ENCODE measurements at places on chromosomes 2 and 18.

GRCh38 chr2:1864301-1864980, 120.1 kb upstream of the PXDN start:
- DNase-seq = no peak

DNA sequence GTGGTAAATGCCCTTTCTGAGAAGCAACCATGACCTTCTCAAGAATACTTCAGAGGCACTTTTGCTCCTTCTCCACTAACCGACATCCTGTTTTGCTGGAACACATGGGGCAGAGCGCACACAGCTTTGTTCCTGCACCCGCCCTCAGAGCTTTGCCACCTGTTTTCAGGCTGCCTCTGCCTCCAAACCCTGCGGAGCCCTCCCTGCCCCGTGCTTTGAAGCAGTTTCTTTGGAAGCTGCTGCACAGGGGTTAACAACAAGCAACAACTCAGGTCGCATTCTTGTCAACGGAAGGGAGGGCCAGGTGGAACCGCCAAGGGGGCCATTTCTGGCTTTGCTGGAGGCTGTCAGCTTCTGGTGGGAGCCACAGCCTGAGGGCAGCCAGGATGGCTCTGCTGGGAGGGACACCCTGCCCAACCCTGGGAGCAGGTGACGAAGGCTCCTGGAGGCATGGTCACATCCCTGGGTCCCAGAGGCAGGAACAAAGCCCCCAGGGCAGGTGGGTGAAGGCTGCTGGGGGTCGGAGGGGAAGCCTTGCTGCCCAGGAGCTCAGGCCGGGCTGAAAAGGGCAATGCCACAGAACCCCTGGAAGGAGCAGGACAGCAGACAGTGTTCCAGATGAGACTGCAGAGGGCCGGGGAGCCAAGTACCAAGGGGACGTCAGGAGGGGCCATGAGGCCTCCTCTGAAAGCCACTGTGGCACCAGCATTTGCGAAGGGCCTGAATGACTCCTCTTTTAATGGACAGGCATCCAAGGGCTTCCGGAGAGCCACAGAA, 46.8 kb downstream of the MRPS5 start:
- peak; percentile 70 for DNase-seq

DNA sequence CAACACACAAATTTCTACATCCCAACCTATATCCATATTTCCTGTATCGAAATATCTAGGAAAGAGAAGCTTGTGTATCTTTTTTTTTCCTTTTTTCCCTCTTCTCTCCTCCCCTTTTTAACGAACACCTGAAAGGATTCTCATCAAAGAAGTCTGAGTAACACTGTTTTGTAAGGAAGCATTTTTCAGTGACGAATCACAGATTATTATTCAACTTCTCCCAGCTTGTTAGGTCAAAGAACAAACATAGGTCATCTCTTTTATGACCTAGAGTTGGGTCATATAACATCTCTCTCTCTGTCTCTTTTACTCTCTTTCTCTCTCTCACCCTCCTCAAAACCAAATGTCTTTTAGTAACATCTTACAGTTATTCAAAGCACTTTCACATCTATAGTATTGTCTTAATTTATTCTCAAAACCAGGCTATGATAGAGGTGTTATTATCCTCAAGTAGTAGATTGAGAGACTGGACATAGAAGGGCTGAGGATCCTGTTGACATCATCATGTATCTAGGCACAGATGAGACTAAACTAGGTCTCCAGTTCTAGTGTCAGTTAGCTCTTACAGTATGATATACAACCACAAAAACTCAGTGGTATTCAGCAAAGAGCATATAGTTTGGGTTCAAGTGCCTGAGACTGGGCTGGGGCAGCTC, 80.1 kb upstream of the SPOPL start:
- DNase-seq = no peak

GRCh38 chr2:148814860-148815419, 60.1 kb upstream of the KIF5C start:
- DNase-seq = no peak

DNA sequence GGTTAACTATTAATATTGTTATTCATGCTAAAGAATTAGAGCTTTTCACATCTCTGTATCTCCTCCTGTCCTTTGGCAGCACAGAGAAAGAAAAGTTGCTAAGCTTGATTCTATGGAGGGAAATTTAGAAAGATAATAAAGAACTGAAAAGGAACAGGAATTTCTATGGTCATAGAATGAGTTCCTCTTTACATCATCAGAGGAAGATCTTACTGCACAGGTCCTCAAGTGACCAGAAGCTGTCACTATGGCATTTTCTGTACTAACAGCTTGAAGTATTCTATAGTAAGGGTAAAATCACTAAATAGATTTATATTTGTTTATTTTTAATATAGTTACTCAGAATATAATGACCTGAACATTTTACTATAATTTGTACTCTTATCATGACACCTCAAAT, 6.0 kb upstream of the PRKD3 start:
- no peak for DNase-seq

DNA sequence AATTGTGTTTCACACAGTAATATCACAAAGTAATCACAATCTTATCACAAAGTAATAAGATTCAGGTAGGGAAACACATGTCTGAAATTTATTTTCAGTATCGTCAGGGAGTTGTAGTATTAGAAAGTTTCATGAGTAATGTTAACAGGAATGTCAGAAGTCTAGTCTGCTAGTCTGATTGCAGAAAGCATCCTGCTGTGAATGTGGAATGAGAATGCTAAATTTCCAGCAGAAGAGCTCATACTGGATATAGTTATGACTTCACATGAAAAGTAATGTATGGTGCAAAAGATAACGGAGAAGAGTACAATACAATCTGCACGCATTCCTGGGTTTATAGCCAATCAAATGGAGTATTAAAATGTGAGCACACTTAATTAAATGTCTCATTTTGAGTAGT, 494.7 kb upstream of the SETBP1 start:
- DNase-seq = no peak

DNA sequence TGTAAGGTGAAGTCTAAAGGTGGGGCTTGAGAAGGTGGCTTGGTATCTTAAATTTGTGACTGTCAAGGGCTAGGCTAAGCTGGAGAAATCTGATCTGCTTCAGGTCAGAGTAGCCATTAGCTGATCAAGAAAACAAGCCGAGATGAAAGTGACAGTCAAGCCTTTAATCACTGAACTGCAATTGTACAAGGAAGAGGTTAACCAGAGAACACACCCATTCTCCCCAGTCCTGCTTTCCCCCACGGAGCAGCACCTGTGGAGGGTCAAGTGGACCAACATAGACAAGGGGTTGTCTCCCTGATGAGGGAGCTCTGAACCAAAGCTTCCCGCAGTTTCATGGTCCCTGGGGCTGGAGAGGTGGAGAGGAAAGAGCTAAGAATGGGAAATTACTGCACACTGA, 901.2 kb downstream of the DCC start:
- no peak for DNase-seq

- no peak for DNase-seq
These were observed 200.6 kb downstream of the ZBTB7C start for GRCh38 chr18:48208432-48209140.

DNA sequence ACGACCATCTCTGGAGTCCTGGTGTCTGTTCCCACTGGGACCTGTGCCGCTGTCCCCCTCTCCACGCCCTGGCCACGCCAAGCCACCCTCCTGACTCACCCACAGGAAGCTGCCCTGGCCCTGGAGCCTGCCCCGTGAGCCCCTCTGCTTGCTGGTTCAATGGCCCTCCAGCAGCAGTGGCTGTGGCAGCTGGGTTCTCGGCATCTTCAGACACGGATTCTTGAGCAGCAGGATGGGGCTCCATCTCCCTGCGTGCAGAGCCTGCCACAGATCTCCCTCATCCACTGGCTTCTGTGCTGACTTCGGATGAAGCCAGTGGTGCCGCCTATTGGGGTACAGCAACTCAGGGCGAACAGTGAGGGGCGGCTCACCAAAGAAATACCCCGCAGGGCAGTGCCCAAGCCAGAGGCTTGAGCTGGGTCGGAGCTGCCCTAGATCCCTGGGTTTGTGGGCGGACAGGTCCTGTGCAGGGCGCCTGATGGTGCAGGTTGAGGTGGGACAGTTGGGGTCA, 14.0 kb downstream of the CAPN10 start:
- no peak for DNase-seq

GRCh38 chr18:34631093-34631966, 78.8 kb upstream of the DTNA start:
- no peak for DNase-seq

DNA sequence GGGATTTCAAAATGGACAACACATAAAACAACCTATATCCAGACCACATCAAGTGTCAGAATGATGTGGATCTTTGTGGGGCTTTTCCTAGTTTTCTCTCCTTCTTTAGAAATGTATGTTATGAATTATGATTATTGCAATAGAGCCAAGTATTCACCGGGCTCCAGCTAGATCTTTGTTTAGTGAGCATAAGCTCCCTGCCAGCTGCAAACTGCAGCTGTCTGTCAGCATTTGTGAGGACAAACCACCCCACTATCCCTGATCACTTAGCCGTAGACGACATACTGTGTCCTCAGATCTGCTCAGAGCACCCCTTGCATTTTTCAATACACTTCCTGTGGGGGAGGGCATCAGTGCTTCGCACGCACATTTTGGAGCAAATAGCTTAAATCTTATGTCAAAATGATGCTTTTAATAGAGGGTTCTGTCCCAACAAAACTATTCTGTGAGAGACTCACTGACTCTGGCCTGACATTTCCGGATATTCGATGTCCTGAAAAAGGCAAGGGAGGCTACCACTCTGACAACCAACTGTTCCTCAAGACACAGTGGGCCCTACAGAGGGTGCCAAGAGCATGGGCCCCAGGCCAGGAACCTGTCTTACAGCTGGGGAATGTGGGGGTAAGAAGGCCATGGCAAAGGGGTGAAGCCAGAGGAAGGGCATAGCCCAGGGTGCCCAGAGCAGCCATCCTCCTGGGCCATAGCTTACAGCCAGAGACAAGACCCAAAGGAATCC, 346.0 kb downstream of the ARHGAP15 start:
- no peak for DNase-seq

GRCh38 chr2:109423556-109424359, 190.0 kb downstream of the SEPTIN10 start:
- no peak for DNase-seq

DNA sequence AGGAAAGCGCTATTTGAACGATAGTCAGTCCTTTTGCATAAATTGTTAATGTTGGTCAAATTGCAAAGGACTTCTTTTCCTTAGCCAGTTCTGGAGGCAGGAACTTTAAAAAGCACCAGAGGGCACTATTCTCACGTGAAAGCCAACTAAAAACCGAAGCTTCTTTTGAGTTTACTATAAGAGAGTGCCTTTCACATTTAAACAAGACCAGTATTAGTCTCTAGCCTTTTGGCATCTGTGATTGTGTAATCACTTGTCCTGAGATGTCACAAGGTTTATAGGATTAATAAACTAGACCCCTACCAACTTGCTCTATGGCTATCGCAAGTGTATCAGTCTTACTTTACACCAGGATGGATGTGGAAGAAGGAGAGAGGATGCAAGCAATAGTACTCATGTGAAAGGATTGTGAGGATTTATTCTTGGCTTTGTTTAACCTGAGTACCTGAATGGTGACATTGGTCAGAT, 14.4 kb upstream of the STAT4 start:
- DNase-seq = no peak

DNA sequence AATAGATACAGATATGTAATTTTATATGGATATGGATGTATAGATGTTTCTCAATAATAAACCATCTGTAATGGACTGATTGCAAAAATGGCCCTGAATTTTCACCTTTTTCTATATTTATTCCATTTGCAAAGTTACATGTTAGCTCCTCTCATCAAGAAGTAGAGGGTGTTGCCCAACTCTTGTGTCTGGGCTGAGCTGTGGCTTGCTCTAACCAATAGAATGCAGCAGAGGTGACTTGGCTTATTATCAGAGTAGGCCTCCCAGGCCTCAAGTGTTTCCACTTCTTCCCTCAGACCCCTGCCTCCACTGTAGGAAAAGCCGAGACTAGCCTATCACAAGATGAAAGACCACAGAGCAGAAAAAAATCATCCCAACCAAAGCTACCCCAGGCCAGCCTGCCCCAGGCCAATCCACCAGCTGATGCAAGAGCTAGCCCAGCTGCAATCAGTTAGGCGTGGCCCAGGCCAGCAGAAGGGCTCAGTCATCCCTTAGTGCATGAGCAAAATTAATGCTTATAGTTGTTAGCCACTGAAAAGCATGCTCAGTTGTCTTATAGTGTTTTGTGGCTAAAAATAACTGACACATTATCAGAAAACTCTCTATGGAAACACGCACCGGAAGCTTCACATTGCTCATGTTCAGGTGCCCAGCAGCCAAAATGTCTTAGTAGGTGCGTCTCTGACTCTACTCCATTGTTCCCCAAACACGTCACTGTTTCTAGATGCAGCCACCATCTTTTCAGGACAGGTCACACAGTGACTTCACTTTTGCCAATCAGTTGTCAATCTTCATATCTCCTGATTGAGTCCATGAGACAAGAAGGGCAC, 464.0 kb downstream of the FBXO15 start:
- no peak for DNase-seq

- no peak for DNase-seq
These were observed 80.8 kb upstream of the COL5A2 start for GRCh38 chr2:189260361-189260814.

GRCh38 chr2:37091873-37092272, 7.6 kb downstream of the GPATCH11 start:
- no peak for DNase-seq

GRCh38 chr2:860259-860855, 90.3 kb upstream of the SNTG2 start:
- DNase-seq = no peak

DNA sequence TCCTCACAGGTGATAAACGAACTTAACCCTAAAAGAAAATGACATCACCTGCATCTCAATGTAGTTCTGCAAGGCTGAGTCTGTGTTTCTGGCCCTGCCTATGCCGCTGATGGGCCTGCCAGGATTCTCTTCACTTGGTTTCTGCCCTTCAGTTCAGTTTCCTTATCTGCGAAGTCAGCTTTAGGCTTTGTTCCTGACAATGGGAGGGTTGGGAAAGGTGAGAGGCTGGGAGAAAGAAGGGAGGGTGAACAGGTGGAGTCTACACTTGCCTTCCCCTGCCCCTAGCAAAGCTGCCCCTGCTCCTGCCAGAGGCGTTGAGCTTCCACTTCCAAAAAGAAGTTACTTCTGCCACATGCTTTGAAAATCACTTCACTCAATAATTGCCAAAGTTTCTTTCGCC, 124.0 kb upstream of the APCDD1 start:
- no peak for DNase-seq

DNA sequence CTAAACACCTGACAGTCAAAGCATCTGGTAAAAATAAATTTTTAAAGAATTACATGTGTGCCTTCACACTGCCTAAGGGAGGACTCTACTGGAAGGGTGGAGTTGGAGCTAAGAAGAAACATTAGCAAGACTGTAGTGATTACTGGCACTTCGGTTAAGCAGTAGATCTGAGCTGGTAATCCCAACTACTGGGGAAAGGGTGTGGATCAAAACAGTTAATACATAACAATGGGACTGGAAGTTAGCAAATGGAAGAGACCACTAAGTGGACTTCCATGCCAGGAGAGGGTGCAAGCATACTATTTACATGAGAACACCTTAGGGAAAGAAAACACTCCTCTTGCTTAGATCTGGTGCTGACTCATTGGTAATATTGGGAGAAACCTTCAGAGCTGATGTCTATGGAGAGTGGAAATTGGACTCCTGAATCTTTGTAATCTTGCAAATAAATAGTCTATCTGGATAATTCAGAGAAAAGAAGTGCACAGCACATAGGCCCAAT, 519.6 kb upstream of the LINC00305 start:
- no peak for DNase-seq

Data from stimulated activated naive CD8-positive, alpha-beta T cell treated with anti-CD3 and anti-CD28 coated beads, Interleukin-15, Interleukin-2, amounts not matched to agents 100 U/mL and 50 U/mL, for 24 hours (primary cell).